ENCODE measurements at places on chromosomes 3 and 15.

DNA sequence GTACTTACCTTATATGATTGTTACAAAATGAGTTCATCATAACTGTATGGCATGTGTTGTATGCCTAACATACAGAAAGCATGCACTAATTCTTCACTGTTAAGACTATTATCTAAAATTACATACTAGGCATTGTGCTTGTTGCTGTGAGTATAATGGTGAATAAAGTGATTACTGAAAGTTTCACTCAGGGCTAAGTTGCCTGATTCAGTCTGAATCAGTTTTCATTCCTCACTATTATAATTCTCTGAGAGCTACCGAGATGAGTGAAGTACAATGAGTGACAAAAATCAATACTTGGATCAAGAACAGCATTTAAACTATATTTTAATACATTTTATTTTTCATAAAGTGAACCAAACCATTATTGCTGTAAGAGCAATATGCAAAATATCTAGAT lies 7.5 kb upstream of the GCSAM start:
- no peak for DNase-seq

DNA sequence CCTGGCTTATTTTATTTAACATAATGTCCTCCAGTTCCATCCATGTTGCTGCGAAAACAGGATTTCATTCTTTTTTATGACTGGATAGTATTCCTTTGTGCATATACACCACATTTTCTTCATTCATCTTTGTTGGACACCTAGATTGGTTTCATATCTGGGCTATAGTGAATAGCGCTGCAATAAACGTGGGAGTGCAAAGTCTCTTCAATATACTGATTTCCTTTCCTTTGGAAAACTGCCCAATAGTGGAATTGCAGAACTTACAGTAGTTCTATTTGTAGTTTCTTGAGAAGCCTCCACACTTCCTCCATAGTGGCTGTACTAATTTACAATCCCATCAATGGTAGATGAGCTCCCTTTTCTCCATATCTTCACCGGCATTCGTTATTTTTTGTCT lies 72.5 kb upstream of the KLHL25 start:
- DNase-seq = no peak

GRCh38 chr3:32442766-32443165 lies 51.1 kb downstream of the CMTM7 start:
- no peak for DNase-seq

DNA sequence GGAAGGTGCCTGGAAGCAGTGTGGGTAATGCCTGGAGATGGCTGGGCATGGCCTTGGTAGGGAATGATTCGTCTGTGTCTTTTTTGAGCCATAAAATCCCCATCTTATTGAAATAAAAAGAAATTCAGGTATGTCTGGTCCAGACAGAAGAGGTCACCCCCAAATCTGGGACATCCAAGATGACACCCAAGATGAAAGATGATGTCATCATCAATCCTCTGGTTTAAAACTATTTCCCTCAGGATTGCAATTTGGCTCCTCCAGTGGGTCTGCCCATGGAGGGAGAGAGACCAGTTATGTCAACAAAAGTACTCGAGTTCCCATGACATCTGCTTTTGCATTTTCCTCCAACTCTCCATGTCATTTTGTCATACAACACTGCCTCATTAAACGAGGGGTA lies 16.7 kb upstream of the CCR9 start:
- no peak for DNase-seq

GRCh38 chr3:71232175-71232679 lies 351.3 kb downstream of the FOXP1 start:
- no peak for DNase-seq

- no peak for DNase-seq
Observed at GRCh38 chr3:69212411-69213160, 90.2 kb upstream of the LMOD3 start.

DNA sequence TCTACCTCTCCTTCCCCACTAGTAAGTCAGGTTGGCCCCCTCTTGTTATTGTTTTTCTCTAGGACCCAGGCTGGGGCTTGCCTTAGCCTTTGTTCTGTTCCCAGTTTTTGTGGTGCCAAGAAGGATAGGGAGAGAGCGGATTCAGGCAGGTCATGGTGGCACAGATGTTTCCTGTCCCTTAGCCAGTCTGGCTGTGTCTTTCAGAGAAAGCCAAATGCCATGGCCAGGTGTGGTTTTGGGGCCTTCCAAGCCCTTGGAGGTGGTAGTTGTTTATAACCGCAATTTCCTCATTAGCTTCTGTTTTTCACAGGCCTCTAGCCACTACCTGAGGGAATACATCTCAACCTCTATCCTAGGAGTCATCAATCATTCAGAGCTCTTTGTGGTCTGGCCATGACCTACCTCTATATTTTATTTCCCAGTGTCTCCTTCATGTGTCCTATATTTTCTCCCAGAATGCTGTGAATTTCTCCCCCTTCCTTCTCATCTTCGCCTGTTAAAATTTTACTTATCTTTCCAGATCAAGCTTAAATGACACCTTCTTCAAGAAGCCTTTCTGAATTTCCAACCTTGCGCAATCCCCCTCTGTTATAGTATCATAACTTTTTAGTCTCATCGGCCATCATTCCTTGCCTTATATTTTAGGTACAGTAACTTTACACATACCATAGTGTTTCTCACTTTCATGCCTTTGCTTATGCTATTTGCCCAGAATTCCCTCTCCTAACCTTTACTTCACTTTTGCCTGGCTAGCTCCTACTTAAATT lies 38.2 kb downstream of the TIMP4 start:
- no peak for DNase-seq

GRCh38 chr15:91047545-91048199 lies 25.3 kb upstream of the VPS33B start:
- DNase-seq = no peak

DNA sequence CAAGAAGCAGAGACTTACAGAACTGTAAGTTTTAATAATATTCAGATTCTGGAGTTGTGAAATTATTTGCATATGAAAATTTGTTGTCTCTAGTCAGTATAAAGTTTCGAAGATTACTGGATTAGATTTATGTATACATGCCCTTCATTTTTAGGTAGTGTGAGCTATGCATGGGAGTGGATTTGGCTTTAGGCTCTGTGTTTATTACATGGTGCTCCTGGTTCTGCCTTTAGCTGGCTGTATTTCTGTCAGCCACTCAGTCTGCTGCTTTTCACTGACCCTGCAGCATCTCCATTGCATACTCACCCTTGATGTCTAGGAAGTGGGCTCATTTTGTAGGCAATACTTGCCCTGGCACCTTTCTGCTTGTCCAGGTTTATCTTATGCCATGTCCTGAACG lies 147.5 kb upstream of the LRRFIP2 start:
- no peak for DNase-seq

DNA sequence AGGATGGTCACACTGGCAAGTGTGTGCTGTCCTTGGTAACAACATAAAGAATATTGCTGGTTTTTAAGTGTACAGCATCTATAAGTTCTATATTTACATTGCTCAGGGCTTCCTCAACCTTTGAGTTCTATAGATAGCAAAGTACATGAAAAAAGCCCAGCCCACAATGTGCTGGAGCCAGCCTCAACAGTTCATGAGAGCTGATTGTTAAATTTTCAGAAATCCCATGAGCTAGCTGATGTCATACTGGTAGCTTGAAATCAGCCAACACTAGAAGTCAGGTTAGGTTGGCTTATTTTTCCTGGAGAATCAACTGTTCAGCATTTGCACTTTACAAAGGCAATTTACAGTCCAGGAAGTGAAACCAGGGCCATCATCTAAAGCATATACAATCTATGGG lies 102.8 kb downstream of the STRIT1 start:
- DNase-seq = no peak

GRCh38 chr3:170259907-170260306 lies 37.7 kb downstream of the PRKCI start:
- DNase-seq = peak; percentile 8

GRCh38 chr3:134080761-134081160 lies 51.0 kb upstream of the SLCO2A1 start:
- no peak for DNase-seq

- DNase-seq = no peak
Observed at GRCh38 chr3:39347586-39347876, 18.0 kb downstream of the CCR8 start.

DNA sequence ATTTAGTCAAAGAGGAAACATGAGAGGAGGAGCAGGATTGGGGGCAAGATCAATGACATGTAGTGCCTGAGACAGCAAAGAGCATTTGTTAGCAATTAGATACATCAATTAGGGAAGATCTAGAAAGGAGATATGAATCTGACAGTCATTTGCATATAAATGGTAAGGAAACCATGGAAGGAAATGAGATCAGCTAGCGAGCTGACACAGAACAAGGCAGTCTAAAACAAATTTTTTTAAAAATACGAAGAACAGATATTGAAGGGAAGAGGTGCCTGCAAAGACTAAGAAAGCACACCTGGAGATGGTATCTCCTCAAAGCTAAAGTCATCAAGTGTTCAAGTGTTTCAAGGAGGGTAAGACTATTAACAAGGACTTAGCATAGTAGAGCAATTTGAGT lies 4.6 kb downstream of the EPM2AIP1 start:
- no peak for DNase-seq

GRCh38 chr3:50652709-50653108 lies 22.0 kb upstream of the DOCK3 start:
- DNase-seq = no peak

DNA sequence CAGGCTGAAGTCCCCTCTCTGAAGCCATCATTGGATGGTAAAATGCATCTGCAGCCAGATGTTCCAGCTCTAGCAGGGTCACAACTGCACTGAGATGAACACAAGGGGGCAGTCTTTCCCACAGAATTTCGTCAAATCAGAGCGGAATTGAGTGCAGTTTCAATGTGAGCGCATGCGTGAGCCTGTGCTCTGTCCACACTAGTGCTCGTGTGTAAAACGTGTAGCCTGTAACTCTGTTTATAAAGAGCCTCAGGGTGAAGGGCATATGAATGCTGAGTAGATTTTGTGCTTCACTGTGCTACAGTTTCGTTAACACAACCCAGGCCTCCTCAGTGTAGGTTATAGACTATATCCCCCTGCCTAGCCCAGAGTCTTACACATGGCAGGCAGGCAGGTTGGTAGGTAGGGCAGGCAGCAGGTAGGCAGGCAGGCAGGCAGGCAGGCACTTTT lies 92.7 kb upstream of the GOLGA6L4 start:
- DNase-seq = peak; percentile 89

DNA sequence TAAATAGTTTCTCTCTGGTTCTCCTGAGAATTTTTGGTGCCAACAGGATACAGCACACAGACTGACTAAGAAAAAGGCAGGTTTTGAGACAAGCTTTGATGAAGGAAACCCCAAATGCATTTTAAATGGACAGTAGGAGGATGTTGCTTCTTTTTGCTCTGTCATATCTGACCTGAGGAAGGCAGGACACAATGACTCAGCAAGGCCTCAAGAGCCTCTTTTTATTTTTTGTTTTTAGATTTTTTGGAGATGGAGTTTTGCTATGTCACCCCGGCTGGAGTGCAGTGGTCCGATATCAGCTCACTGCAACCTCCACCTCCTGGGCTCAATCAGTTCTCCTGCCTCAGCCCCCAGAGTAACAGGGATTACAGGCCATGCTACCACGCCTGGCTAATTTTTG lies 16.9 kb upstream of the KNG1 start:
- DNase-seq = no peak

DNA sequence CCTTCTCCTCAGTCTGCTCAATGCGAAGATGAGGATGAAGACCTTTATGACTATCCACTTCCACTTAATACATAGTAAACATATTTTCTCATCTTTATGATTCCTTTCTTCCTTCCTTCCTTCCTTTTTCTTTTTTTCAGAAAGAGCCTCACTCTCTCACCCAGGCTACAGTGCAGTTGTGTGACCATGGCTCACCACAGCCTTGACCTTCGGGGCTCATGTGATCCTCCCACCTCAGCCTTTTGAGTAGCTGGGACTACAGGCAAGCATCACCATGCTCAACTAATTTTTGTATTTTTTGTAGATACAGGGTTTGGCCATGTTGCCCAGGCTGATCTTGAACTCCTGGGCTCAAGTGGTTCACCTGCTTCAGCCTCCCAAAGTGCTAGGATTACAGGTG lies 52.0 kb upstream of the RAP2B start:
- no peak for DNase-seq

GRCh38 chr3:18386274-18386890 lies 38.8 kb downstream of the SATB1 start:
- no peak for DNase-seq

DNA sequence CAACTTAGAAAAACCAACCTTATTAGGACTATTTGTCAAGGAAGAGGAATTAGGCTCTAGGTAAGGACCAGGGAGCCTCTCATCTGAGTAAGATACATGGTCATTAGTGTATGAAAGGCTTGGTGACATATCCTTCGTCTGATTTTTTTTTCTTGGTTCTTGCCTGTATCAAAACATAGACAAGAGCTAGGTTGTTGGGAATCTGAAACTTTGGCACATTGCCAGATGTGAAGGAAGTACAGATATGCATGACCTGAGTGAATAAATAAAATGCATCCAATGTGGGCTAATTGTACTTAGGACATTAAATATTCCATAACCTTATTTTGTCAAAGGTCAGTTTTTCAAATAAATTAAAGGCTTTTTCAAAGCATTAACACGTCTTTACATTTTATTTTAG lies 151.8 kb downstream of the SYNPR start:
- DNase-seq = peak; percentile 25

DNA sequence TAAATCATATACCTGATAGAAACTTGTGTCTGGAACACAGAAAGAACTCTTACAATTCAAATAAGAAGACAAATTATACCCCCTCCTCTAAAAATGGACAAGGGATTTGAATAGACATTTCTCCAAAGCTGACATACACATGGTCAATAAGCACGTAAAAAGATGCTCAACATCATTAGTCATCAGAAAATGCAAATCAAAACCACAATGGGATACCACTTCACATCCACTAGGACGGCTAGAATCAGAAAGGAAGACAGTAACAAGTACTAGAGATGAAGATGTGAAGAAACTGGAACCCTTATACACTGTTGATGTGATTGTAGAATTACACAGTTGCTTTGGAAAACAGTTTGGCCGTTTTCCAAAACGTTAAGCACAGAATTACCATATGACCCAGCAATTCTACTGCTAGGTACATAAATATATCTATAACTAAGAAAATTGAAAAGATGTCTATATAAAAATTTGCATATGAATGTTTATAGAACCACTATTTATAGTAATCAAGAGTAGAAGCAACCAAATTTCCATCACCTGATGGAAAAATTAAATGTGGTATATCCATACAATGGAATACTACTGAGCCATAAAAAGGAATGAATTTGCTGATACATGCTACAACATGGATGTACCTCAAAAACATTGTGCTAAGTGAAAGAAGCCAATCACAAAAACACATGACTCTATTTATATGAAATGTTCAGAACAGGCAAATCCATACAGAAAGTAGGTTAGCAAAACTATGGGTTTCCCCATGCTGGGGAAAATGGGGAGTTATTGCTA lies 60.8 kb downstream of the GREM1 start:
- DNase-seq = no peak

GRCh38 chr3:34200576-34200975 lies 402.1 kb downstream of the PDCD6IP start:
- no peak for DNase-seq

DNA sequence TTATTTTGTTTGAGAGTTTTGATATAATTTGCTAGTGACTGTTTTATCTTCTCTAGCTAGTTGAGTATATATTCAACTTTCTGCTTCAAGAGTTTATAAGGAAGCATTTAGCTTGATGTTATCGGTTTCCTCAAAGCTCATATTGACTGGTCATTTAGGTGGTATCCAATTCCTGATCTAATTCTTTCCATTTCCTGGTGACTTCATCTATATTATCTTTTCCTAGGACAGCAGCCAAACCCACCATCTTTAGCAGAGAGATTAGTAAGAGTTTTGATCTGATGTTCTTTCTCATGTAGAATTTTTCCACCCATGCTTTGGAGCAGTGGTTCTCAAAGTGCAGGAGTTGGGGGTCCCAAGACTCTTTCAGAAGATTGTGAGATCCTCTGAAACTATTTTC lies 148.6 kb upstream of the STT3B start:
- DNase-seq = no peak

GRCh38 chr3:161042023-161042501 lies 63.1 kb downstream of the B3GALNT1 start:
- DNase-seq = no peak
